ENCODE measurements at places on chromosomes 12 and 14.

GRCh38 chr14:33871394-33871793 is 79.5 kb downstream of the EGLN3 start:
- DNase-seq, result no peak

DNA sequence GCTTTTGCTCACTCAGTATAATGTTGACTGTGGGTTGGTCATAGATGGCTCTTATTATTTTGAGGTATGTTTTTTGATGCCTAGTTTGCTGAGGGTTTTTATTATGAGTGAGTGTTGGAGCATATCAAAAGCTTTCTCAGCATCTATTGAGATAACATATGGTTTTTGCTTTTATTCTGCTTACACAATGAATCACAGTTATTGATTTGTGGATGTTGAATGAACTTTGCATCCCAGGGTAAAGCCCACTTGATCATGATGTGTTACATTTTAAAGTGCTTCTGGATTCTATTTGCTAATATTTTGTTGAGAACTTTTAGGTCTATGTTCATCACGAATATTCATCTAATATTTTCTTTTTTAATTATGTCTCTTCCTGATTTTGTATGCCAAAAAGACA is 1260.3 kb downstream of the TMEM121 start:
- no peak for DNase-seq

DNA sequence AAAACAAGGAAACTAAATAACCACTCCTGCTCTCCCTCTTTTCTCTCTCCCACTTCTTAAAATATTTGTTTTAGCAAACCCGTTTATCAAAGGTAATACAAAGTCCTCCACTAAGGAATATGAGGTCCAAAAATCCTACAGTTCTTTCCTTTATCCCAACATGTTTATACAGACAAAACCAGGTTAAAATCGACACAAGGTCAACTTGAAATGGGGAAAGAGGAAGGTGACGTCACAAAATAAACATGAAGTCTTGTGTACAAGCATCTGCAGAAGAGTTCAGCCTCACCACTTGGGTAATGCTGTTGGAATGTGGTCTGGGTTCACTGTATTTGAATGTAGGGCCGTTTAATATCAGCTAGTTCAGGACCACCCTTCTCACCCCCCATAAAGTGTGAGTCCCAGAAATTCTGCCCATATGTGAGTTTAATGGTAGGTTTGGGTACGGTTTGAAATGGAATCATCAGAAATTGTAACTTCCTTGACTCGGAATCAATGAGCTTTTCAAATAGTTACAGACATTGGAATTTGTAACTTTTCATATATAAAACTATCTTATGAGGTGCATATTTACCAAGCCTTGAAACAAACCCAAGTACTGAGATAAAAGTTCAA is 120.0 kb upstream of the SLC38A2 start:
- no peak for DNase-seq

DNA sequence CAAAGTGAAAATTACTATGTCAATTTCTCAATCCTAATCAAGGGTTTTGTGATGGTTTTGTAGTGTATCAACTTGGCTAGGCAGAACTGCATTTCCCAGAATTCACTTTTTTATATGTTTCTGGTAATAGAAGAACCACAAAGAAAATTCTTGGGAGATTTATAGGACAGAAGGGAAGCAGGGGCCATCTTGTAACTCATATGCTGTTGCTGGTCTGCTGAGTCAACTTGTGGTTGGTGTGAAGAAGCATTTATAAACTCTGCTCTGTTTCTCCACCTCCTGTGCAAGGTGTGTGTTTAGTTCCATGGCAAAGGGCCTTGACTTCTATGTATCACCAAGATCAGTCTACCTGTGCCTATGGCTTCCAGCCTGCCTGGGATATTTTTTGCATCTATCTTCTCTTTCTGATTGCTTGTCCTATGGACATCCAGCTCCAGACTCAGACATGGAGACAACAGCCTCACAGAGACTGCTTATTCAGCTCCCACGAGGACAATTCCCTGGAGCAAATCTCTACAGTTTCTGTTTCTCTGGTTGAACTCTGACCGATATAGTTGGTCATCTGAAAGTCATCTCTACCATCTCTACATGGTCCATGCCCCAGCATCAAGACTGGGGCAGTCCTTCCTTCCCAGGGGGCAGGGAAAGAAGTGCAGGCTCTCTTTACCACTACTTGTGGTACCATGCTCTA is 364.3 kb upstream of the DDHD1 start:
- no peak for DNase-seq

DNA sequence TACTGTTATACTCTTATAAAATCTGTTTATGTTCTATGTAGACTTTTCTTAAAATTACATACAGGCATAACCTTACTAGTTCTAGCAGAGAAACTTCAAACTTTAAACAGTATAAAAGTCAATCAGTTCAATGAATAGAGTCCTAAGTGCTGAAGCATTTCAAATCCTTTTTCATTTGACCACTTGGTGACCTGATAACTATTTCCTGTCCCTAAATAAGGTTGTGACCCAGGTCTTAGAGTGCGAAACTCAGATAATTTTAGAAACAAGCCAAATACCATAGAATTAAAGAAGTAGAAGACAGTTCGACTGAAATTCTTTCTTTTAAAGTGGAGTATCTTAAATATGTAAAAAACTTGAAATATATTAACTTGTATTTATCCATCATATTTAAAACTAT is 96.2 kb upstream of the ALX1 start:
- no peak for DNase-seq

DNA sequence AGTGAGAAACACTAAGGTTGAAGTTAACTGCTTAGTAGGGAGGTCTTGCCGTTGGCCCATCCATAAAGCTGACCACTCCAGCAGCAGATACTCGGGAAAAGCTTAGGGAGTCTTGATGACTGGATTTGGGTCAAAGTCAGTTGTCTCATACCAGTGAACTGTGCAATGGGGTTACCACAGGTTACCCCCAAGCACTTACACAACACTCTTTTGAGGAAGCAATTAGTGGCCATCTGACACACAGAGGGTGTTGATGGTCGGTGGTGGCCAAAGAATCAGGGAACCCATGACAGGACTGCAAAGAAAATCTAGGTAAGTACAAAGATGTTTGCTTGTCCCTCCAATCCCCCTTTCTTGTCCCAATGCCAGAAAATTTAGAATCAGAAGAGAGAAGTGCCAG is 410.2 kb downstream of the APAF1 start:
- no peak for DNase-seq

GRCh38 chr14:37594238-37594970 is 645 bp downstream of the FOXA1 start:
- DNase-seq, result peak; percentile 21

DNA sequence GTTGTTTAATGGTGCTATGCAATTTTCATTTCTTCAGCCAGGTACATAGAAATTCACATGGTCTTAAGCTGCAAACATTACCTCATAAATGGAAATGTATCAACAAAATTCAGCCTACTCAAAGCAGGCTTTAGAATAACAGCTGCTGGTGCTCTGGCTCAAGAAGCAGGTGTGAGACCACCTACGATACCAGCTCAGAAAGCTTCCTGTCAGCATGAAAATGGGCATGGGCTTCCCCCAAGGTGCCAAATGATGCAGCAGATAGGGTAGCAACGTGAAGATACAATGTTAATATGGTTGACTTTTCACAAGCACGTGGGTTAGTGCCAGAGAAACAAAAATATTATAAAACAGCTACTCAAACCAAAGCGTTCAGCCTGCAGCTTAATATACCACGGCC is 343.4 kb upstream of the PRICKLE1 start:
- no peak for DNase-seq

- DNase-seq, result peak; percentile 73
These were observed 836 bp downstream of the EVL start for GRCh38 chr14:100065942-100066574.

- DNase-seq, result no peak
These were observed 11.2 kb upstream of the SH2B3 start for GRCh38 chr12:111394480-111394879.

GRCh38 chr14:68787092-68787992 is 5.5 kb downstream of the ZFP36L1 start:
- no peak for DNase-seq

- no peak for DNase-seq
These were observed 29.0 kb downstream of the LGMN start for GRCh38 chr14:92719421-92719820.

DNA sequence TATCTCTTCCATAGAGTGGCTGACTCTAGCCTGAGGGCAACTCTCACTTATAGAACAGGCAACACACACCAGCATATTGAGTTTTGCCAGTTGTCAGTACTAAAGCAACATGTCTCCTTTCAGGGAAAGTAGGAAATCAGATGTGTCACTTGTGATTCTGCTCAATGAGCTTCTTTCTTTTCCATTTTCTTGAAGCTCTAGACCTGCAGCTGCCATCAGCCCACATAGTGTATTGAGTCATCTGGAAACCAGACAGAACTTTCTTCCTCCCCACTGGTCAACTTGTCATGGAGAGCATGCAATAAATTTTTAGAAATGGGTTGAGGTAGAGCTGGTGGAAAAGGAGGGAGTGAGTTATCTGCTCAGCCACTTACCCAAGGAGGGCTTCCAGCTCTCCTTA is 209.0 kb upstream of the PLEKHG7 start:
- no peak for DNase-seq

DNA sequence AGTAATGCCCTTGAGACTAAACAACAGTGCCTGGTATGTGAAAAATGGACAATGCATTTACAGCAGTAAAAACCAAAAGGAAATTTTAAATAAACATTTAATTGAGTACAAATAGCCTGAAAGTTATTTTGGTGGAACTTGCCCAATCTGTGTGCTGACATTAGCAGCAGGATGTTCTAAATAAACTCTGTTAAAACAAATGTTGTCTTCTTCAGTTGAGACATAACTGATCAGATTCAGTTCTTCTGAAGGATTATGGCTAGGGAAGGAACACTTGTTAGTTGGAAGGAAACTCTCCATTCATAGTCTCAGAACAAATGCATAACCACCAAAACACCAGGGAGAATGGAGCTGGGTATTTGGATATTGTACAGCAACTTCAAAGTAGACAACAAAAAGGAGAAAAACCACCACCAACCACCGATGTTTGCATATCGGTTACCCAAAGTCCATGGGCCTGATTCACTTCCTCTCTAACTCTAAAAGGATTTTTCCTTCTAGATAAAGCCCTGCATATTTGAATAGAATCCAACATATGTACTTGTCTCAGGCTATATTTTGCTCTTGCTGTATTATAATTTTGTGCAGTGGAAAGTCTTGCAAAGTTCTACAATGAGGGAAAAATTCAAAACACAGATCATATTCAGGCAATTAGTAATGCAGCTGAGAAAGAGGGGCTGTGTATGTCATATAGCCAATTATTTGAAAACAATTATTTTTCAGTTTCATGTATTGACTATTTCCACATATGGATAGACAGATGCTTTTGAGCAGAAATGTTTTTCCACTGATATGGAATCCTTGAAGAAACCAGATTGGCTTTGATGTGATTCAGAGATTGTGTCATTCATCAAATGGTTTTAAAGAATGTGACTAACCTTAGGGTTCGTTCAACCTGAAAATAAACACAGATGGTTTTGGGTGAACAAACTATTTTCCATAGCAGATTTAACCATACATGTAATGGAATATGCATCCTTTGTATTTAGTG is 152.2 kb upstream of the BMP4 start:
- DNase-seq, result no peak

DNA sequence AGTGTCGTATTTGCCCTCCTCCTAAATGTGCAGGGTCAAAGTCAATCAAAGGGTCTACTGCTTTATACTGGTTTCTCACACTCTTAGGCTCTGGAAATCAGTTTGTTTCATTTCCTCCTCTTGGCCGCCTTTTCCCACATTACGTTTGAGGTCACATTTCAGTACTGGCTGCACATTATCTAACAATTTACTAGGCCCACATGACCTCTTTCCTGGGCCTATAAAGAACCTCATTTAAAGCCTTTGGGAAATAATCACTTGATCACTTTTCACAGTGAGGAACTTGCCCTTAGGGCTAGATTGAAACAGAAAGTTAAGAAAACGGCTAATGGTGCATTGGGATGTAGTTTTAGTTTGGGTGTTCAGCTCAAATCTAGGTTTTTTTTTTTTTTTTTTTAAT is 497.5 kb downstream of the RERGL start:
- DNase-seq, result no peak

DNA sequence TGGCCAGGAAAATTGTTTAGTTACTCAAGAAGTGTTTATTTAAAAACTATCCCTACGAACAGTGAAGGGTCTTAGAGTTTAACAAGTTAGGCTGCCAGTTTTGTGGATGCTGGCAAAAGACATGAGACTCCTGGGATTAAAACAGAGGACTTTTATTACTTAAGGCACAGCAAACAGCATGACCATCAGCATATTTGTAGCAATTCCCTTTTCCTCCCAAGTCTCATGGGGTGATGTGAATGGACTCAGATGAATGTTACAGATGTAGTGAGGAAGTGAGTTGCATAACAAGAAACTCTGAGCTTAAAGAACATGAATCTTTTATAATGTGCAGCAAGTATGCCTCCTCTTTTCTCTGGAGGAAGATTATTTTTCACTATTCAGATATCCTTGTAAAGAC is 695.8 kb downstream of the RPS29 start:
- no peak for DNase-seq

- no peak for DNase-seq
These were observed 32.3 kb downstream of the CDKN1B start for GRCh38 chr12:12749433-12749832.

- no peak for DNase-seq
These were observed 52.6 kb downstream of the DIP2B start for GRCh38 chr12:50557421-50557820.

DNA sequence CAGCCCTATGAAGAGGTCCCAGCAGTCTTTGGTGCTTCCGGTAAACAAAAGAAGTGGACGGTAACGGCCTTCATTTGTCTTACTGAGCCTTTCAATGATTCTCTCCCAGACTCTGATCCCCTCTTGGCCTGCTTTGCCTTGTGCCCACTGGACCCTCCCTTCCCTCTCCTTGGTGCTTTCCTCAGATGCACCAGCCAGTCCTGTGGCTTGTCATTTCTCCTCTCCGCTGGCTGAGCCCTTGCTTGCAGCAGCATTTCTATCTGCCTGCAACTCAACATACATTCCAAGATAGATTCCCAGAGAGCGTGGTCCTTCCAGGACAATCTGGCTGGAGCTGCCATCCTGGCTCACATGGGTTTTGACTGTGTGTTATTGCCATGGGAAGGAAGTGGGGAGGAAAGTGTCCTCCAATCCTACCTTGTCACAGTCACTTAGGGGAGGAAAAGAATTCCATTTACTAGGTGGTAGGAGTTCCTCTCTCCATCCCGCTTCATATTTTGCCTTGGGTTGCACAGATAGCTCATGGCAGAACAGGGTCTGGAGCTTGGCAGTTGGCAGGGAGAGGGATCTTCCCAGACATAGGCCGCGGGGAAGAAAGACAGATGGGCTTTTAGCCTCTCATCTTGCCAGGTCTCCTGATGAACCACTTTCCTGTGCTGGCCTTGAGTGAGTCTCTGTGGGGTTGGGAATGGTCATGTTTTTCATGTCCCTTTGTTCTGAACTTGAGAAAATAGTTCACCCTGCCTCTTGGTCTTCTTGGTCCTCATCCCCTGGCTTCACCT is 92.8 kb upstream of the KCNA1 start:
- DNase-seq, result no peak
